ENCODE measurements at places on chromosomes 5 and 9.

DNA sequence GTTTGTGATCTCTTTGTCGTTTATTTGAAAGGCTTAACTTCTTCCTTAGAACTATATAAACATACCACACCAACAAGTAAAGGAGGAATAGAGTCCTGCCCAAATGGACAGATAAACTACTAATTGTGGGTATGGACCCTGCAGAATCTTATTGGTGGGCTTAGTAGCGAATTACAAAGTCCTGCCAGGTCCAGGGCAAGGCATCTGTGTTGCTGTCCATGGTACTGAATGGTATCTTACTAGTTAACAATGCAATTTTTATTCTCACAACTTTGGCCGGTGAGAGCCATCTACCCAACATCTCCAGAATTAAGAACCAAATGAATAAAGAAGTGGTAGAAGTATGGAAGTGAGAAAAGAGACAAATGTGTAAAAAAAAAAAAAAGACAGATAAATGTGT lies 1782.4 kb upstream of the WWC1 start:
- no peak for DNase-seq

DNA sequence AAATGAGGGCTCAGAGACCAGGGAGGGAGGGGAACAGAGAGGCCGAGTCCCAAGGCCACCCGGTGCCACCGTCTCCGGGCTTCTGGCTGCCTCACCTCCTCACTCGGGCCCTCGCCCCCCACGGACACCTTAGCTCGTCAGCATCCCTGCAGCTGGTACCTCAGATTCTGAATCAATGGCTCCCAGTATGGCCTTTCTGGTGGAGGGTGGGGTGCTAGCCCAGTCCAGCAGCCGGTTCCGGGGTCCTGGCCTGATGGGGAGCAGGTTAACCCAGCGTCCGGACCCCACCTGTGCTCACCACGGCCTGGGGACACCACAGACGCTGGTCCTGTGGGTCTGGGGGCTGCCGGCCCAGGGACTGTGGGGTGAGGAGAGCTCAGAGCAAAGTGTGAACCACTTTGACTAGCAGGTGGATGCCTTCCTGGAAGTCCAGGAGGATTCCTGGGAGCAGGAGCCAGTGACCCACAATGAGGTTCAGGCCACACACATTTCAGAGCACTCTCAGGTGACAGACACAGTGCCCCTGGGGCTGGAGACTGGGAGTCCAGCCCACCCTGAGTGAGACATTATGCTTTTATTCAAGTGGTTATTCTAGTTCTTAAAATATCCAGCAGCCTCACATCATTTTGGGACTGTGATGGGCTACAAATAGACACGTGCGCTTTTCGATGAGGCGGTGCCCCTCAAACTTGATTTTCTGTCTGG lies 53.3 kb downstream of the AHRR start:
- no peak for DNase-seq

DNA sequence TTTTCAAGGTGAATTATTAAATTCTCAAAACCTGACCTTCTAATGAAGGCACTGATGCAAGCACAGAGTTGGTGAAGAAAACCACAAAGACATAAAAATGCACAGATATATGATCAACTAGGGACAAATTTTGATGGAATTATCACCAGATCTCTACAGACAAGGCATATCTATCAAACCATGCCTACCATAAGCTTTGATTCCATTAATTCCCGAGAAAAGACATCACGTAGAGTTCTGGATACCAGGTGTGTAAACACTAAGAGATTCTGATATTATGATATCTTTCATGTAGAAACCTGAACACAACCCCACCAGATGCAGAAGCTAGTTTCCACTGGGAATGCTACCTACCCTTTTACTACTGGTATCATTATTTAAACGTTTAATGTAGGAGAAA lies 140.6 kb downstream of the SLF1 start:
- no peak for DNase-seq

- no peak for DNase-seq
Measured at GRCh38 chr9:89189215-89189614, 10.6 kb upstream of the SHC3 start.

GRCh38 chr9:93479726-93480125 lies 26.3 kb upstream of the FAM120AOS start:
- DNase-seq: no peak

GRCh38 chr9:136696502-136696901 lies 9.2 kb upstream of the AGPAT2 start:
- DNase-seq: no peak

GRCh38 chr9:615756-616155 lies 225.7 kb upstream of the DMRT1 start:
- no peak for DNase-seq

DNA sequence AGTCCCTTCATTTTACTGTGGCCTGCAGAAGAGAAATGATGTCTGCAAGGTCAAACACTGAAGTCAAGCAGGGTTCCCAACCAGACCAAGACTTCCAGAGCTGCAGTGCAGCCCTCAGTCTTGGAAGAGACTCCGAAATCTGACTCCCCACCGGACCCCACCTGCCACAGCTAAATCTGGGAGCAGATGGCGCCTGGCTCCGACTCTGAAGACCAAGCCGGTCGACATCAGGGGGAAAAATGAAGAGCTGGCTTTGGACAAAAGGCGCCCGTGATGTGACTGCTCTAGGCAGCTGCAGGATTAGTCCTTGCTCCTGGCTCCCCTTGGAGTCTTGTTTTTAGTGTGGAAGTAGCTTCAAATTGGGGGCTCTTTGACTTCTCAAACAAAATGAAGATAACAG lies 72.4 kb upstream of the ZNF622 start:
- DNase-seq: no peak

DNA sequence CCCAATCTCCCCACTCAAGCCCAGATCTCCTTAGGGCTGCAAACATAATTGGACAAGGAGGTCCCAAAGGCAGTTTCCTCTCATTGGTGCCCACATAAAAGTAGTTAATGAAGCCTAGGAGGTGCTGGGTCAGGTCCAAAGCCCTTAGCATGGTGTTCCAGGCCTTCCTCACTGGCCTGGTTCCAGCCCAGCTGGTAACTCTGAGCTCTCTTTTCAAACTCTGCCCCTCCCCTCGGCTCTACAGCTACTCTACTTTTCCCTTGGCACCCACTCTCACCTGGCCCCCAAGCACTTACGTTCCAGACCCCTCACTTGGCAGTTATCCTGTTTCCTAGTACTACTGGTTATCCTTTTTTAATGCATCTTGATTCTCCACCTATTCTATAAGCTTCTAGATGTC lies 9.9 kb downstream of the SEPTIN8 start:
- no peak for DNase-seq

DNA sequence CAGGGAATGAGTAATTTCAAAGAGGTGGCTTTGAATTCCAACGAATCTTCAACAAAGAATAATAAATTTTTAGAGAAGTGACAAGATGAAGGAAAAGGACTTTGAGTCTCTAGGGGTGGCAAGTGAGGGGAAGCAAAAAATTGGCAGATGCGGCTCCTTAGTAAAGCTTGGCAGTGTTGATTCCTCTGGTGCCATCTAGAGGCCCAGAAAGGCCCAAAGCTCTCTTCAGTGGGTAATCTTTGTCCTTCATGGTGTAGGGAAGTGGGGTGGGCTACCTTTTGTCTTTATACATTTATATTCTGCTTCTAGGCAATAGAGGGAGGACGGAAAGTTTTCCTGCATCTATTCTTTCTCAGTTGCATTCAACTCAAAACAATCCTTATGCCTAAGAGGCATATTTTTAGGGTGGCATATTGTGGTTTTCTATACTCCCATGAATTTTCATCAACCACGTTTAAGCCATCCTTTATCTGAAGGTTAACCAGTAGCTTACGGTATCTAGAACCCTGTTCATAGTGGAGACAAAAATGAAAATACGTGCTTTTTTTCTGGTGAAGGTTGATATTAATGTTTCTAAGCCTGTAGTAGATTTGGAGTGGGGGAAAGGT lies 17.5 kb upstream of the ROPN1L start:
- DNase-seq: no peak

DNA sequence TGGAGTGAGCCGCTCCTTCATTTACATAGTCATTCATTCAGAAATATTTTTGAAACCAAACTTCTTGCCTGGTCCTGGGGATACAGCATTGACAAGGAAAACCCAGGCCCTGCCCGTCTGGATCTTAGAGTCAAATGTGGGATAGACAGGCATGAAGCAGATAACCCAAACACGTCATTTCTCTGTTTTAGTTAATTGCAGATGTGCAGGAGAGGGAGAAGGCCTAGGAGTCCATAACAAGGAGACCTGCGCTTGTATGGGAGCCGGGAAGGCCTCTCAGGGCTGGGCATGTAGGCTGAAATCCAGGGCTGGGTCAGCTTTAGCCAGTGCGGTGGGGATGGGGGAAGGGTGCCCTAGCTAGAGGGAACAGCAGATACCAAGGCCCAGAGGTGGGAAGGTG lies 43.3 kb downstream of the PRRX2 start:
- DNase-seq: no peak

Data from stimulated activated CD4-positive, alpha-beta T cell treated with anti-CD3 and anti-CD28 coated beads, TNF-alpha, amount 100 ng/mL, for 1 hour (primary cell).